ENCODE measurements at places on chromosomes 6 and 20.

DNA sequence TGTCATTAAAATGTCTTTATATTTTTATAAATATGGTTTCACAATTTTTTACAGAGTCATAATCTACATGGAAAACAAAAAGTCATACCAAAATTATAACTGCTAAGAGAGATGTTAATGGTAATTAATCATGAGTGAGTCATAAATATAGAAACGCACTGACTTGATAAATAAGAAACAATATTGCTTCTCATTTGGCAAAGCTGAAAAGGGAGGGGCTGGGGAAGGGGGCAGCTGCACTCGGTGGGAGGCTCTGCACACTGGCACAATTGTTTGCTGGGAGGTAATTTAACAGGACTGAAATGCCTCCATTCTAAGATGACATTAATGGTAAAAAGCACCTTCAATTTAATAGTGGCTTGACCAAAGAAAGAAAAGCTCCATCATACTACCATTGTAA, 133.3 kb upstream of the AGPAT4 start:
- DNase-seq = no peak

DNA sequence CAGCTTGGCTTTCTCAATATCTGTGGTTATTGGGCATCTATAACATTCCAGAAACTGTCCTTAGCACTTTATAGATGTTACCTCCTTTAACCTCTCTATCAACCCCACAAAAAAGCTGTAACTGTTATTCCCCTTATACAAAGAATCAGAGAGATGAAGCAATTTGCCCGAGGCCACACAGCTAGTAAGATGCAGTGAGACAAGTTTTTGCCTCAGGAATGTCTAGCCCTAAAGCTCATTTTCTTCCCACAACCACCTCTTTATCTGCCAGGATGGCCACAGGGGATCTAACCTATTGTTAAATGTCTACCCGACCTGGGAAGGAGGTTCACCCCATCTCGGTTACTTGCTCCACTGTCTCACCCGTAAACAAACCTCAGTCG, 31.9 kb upstream of the TCP11 start:
- DNase-seq = no peak

DNA sequence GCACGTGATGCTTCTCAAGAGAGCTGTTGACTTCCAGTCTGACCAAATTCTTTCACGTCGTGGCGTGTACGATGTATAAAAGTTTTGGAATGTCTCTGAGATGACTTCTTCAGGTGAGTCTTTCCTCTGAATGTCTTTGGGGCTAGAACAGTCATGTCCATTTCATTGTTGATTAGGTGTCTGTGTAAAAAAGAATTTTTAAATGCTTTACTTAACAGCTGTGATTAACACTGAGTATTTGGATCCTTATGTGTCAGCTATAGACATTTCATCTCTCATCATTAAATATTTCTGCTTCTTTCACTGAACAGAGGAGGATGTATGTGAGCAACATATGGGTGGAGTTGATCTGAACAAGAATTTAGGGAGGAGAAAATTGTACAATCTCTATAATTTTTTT, 29.3 kb upstream of the KIF13A start:
- no peak for DNase-seq

- no peak for DNase-seq
Measured at GRCh38 chr6:155154158-155154830, 109.5 kb upstream of the CLDN20 start.

GRCh38 chr6:33781131-33781975, 7.6 kb downstream of the LEMD2 start:
- no peak for DNase-seq

GRCh38 chr6:164845773-164846172, 463.6 kb downstream of the C6orf118 start:
- no peak for DNase-seq

DNA sequence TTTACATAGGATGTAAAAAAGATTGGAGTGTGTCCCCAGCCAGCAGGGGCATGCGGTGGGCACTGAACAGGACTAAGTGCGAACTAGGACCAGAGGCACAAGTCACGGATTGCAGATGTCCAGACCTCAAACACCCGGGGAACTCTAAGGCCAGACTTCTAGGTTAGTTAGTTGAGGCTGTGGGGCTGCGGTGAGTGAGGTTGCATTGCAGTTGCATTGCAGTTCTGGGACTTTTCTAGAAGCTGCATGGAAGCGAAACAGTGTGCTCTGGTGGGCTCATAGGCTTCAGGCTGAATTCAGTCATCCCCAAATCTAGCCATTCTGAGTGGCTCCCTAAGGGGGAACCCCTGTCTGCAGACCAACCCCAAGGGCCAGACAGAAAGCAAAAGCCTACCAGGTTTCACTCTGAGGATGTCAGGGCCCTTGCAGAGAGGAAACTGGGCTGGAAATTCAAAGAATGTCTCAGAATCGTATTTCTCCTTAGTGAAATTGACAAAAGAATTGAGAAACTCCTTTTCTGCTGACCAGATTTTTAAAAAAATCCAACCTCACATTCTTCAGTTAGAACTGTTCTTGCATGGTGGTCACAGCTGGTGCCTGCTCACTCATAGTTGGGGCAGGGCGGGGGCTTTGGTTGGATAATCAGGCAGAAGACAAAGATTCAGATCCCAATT, 182.8 kb downstream of the ZDHHC14 start:
- no peak for DNase-seq

DNA sequence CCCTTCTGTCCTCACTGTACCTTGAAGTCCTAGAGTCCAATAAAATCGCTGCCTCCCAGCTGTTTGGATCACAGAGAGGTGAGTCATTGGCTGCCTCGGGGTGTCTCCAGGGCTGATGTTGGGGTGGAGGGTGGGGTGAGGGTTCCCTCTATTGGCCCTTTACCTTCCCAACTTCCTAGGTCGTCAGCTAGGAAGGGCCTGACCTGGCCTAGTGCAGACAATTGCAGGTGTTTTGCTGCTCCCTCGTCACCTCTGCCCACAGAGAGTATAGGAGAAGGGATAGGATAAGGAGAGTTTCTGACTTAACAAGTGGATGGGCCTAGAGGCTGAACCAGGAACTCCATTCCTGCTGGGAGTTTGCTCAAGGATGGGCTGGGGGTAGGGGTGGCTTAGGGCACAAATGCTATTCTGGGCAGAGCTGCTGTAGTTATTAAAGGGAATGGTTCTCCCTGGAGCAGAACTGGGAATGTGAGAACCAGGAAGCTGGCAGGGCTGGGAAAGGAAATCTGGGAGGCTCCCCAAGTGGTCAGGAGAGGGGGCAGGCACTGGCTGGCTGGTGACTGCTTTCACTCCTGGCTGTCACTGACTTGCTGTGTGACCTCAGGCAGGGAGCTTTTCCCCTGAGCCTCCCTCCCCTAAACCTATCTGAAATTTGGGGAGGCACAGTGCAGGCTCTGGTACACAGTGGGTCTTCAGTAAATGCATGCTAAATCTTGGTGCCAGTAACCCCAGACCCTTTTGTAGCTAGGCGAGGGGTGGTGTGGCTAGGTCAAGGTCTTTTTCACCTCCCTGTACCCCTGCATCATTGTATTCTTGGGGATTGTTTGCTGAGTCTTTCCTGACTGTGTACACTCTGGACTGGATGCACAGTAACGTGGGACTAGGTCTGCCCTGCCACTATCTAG, 1.5 kb downstream of the TP53INP2 start:
- no peak for DNase-seq

- no peak for DNase-seq
Measured at GRCh38 chr20:40710603-40711002, 21.6 kb upstream of the MAFB start.

DNA sequence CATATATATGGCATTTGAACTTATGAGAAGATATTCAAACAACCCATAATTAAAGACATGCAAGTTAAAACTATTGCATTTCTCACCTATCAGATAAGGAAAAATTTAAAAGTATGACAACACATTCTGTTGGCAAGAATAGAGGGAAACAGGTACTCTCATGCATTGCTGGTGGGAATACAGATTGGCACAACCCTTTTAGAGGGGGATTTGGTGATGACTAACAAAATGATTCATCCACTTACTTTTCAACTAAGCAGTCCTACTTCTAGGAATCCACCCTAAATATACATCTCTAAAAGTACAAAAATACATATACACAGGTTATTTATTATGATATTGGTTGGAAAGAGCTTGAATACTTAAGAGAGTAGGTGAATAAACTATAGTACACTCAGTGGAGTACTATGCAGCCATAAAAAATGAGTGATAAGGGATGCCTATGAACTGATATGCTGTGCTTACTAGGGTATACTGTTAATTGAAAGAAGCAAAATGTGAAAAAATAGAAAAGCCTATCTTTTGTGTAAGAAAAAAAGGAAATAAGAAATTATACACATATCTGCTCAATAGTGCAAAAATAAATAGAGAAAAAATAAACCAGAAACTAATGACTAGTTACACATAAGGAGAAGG, 42.2 kb downstream of the ADAT2 start:
- DNase-seq = no peak

DNA sequence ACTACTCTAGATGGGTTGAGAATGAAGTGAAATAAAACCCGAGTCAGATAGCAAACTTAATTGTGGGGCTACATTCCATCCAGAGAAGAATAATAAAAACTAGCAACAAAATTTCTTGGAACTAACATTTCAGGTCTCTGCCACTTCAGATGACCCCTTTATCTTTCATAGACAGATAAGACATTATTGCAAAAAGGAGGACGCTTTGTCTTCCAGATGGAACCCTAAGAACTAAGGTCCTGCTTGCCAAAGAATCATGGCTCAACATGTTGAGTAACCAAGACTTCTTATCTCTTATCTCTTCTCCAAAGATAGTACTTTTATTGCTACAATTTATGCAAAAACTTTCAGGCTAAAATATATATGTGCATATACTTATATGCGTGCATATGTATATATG, 221.1 kb upstream of the PREP start:
- DNase-seq = no peak

DNA sequence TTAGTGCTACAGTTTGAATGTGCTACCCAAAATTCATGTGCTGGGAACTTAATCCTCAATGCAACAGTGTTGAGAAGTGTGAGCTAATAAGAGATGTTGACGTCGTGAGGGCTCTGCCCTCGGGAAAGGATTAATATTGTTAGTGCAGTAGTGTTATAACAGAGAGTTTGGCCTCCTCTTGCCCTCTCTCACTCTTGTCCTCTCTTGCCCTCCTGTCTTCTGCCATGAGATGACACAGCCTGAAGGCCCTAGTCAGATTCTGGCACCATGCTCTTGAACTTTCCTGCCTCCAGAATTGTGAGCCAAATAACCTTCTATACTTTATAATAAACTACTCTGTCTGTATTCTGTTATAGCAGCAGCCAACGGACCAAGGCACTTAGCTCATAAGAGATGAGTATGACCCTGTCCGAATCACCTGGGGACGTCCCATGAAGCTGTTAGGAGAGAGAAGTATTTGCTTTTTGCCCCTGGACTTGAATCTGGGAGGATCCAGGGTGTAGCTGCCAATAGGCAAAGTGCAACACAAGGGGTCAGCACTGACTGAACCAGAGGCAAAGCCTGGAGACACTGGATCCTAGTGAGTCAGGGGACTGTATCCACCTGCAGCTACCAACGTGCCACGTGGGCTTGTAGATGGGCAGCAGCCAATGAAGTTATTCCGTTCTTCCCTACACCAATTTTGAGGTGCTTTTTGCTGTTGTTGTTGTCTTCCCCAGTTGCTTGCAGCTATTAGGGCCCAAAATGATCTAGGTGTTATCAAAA, 233.7 kb downstream of the THBS2 start:
- no peak for DNase-seq

GRCh38 chr6:40419377-40419776, 167.8 kb downstream of the LRFN2 start:
- DNase-seq = no peak

GRCh38 chr20:62367136-62367632, at the start of gene LAMA5:
Gene LAMA5, minus strand, starts transcription at chr20:62367312. Its CDS starts 67 bp downstream, at chr20:62367245.
- DNase-seq = no peak

GRCh38 chr6:162921510-162922040, 193.8 kb downstream of the PACRG start:
- no peak for DNase-seq

GRCh38 chr20:24754691-24755090, 194.4 kb upstream of the CST7 start:
- no peak for DNase-seq

- no peak for DNase-seq
Measured at GRCh38 chr6:166645896-166646295, 18.8 kb upstream of the RPS6KA2 start.

- DNase-seq = no peak
Measured at GRCh38 chr20:44527716-44528199, 5.9 kb upstream of the SERINC3 start.

DNA sequence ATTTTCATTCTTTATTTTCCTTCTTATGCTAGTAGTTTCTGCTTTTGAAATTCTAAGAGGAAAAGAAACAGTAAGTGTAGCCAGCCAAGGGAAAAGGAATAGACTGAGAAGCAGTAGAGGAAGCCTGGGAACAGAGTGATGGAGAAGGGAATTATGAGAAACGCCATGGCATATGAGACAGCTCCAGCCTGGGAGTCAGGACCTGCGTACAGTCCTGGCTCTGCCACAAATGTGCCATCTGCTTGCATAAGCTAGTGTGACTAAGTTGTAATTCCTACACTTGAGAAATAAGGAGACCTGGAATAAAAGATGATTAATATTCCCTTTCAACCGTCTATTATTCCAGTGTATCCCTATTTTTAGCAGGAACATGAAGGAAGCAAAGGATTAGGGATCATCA, 47.5 kb downstream of the OSTM1 start:
- no peak for DNase-seq

DNA sequence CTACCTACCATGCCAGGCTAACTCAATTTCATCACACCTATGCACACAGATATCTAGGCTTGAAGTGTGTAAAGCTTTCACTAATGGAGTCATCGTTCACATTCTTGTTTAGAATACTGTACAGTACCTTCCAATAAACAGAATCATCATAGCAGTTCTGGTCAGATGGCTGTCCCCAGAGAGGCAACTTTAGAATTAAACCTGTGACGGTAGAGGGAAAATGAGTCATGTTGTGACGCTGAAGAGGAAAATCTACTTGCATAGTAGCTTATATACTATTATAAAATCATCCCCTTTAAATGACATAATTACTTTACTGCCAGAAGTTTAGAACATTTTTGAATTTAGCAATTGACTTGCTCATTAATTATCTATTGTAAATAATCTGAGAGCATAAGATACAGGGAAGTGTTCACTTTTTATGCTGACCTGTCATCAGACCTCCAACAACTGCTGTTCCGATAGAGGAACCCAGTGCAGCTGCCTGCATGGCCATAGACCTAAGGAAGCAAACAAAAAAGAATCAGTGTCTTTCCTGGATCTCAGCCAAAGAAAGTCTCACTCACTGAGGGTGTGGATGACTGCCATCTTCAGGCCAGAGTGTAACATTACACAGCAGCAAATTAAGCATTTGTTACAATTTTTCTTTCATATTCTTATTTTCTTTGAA, 29.8 kb downstream of the RHAG start:
- DNase-seq = no peak
